Midbrain (tissue), 1 donor: ENCODE measurements at places on chromosomes 3 and 15.

DNA sequence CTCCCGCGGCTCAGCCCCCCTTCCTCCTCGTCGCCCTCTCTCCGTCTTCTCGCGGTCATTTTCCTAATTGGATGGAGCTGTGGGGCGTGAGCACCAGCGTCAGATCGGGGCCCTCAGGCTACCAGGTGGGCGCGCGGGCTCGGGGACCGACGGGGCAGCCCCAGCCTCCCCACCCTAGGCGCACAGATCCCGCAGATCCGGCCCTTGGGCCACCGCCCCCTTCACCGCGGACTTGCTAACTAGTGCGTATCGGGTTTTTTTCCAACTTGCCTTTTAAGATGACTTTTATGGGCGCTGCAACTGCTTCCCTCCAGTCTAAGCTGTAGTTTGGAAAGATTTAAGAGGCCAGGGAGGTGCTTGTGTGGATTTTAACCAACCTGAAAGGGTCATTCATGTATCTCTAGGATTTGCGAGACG is 1.3 kb downstream of the ZNF710 start:
- DNase-seq = no peak

GRCh38 chr3:103847081-103848062 is 1412.6 kb downstream of the ZPLD1 start:
- DNase-seq = no peak

DNA sequence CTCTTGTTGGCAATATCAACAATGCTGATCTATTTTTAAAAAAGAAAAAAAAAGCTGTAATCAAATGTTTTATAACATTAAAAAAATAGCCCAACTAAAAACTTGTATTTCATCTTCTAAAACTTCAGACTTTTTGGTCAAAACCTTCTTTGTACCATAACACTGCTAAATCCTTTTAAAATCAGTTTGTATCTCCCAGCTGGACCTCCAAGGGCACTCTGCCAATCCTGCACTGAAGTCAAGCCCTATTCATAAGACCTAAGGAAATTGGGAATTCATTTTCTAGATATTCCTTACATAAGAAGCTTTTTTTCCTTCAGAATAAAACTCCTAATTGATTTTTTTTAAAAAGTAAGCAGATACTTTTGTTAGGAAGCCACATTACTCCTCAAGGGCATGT is 38.2 kb upstream of the HCLS1 start:
- DNase-seq = peak; percentile 33

GRCh38 chr3:52298149-52299098 is 10.8 kb downstream of the GLYCTK start:
- no peak for DNase-seq

GRCh38 chr15:64187396-64188191 is 24.8 kb upstream of the PPIB start:
- DNase-seq = no peak

DNA sequence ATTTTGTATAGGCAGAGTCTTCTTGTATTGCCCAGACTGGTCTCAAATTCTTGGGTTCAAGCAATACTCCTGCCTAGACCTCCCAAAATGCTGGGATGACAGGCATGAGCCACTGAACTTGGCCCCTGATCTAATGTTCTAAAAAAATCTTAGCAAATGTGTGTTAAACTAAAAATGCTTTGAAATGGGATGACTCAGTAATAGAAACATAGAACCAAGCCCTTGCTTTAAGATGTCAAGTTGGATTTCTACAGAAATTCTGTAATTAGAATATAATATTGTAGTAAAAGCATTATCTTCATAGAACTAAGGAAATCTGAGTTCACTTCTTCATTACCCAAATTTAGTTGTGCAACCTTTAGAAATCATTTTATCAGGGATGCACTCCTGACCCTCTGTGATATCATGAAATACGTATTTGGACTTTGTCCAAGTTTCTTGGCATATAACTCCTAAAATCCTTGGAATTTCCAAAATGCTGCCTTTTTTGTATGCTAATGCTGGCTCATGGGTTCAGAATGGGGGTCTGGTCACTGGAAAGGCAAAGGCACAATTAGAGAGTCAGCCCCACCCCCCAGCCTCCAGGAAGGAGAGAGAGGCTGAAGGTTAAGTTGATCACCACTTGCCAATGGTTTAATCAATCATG is 217.3 kb downstream of the TP63 start:
- DNase-seq = no peak

DNA sequence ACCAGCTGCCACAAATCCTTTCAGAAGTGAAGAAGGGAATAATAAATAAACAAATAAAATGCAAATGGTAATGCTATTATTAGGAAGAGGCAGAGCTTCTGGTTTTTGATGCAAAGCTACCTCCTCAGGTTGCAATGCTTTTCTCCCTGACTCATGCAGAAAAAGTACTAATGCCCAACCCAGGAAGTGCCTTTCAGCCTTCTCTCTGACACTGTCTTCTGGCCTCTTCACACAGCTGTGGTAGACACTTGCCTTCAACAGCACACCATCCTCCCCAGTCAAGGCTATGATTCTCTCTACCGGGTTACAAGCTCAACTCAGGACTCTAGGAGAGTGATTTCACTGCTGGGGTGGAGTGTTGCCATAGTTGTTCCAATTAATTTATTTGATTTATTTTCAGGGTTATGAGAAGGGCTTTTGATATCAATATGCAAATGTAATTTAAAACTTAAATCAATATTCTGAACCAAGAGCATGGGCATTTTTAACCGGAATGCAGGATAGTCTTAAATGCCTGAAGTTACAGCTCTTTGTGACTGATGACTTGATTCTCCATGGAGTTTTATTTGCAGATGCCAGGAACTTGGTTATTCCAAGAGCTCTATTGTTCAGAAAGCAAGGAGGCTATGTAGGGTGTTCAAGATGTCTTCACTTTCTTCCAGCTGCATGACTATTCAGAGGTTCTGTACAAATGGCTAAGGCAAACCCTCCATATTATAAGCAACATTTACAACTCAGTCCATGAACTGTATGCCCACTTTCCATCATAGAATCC is 27.1 kb upstream of the GALNT15 start:
- DNase-seq = no peak

DNA sequence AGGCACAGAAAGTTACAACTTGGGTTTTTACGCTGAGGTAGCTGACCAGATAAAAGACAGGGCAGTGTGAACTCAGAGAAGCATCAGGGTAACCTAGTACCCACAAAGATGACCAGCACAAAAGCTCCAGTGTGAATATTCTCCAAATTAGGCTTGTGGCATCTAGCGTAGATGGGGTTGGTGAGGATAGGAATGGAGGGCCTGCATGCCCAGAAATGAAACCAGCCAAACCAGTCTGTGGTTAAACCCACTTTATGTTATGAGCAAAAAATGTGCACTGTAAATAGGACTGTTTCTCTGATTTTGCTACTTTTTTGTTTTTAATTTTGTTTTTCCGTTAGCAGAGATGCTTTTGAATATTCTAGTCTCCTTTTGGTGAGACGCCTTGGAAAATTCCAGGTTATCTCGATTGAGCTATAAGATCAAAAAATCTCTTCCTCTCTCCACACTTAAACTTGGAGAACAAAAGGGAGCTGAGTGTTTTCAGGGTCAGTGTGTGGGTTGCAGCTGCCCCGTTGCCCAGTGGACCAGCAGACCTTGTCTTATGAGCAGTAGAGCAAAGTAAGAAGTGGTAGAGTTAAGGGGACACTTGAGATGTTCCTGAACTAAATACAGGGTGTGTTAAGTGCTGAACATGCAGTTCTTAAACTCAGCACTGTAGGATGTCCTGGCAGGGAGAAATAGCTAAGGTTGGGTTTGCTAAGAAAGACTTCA is 132.9 kb downstream of the C3orf38 start:
- DNase-seq = no peak

- DNase-seq = no peak
These were observed 24.3 kb downstream of the NFKBIZ start for GRCh38 chr3:101873619-101874018.

GRCh38 chr15:48389691-48390143 is 58.5 kb downstream of the DUT start:
- no peak for DNase-seq

DNA sequence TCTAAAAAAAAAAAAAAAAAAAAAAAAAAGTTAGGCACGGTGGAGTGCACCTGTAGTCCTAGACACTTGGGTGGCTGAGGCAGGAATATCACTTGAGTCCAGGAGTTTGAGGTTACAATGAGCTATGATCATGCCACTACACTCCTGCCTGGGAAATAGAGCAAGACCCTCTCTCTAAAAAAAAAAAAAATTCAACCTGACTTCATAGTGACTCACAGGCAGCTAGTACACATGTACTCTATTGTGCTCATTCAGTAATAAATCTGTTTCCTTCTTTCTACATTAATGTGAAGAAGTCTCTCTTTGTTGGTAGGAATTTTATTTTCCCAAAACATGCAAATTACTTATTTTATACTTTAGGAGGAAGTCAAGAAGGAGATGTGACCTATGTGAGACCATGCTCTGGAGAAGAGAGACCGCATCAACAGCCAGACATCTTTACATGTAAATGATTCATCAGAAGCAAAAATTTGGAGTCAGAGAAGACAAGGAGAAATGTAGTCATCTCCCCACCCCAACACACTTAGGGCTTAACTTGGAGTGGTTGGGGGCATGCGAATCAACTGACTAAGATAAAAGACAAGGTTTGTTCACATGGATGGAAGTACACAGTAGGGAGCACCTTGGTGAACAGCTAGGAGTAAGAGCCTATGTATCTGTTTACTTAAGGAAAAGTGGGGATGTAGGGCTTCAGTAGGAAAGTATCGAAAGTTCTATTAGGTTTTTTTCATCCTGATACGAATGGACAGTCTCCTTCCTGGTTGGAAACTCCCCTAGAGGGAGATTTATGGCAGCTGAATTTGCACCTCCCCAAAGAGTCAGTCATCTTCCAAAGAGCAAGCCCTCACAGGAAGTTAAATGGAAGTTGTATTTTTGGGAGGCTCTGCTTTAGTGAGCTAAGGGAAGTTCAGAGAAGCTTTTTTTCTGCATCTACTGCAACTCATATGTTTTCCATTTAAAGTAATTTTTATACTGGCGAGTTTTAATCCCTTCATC is 23.0 kb upstream of the NMD3 start:
- DNase-seq = no peak

DNA sequence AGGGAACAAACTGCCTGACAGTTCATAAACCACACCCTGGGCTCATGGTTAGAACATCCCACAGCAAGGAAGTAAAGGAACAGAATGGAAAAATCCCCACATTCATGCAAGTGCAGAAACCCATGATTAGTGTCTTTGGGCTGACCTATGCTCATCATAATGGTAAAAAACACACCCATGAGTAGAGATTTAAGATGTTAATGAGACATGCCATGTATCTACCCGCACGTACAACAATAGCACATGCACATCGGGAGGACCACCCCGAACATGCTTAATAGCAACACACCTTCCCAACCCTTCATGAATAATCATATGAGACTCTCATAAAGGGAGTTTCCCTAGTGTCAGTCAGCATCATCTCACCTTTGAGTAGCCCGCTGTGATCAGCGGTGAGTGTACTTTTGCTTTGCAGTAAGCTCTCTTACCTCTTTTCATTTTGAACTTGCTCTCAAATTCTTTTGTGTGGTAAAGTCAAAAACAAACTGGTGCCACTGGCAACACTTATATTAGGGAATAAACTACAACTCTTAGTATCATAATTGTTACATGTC is 23.2 kb downstream of the ZBED2 start:
- DNase-seq = no peak

GRCh38 chr3:47617086-47618010 is 38.7 kb upstream of the CSPG5 start:
- no peak for DNase-seq

- no peak for DNase-seq
These were observed 276.9 kb upstream of the IL12A start for GRCh38 chr3:159711560-159712333.

DNA sequence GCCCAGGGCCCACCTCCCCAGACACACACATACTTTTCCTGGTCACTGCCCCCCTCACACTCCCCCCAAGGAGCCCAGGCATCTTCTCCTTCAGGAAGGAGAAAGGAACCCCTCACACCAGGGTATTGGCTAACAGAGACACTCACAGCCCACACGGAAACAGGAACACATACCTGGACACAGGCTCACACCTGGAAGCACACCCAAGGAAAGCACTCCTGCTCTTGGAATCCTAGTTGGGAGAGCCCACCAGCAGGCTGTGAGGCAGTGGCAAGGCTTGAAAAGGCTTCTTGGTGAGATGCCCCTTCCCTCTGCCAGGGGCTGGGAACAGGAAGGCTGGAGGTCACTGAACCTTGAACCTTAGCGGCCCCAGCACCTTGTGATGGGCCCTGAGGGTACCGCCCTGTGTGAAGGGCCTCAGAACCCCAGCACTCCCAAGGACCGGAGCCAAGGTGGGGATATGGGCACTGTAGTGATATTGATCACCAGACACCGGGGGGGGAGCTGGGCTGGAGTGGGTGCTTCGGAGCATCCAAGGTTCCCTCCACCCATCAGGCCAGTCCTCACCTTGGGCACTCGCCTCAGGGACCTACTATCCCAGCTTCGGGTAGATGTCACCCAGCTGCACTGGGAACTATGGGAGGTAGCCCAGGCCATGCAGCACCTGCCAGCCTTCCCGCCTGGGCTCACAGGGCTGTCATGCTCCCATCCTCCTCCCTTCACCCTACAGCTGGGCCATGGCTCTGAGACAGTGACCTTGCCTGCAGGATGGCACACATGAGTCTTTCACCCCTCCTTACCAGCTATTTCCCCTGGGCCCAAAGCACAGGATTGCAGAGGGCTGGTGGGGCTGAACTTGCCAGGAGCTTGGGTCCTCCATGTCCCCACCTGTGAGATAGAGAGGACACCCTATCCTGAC is 16.4 kb downstream of the MYL3 start:
- no peak for DNase-seq

DNA sequence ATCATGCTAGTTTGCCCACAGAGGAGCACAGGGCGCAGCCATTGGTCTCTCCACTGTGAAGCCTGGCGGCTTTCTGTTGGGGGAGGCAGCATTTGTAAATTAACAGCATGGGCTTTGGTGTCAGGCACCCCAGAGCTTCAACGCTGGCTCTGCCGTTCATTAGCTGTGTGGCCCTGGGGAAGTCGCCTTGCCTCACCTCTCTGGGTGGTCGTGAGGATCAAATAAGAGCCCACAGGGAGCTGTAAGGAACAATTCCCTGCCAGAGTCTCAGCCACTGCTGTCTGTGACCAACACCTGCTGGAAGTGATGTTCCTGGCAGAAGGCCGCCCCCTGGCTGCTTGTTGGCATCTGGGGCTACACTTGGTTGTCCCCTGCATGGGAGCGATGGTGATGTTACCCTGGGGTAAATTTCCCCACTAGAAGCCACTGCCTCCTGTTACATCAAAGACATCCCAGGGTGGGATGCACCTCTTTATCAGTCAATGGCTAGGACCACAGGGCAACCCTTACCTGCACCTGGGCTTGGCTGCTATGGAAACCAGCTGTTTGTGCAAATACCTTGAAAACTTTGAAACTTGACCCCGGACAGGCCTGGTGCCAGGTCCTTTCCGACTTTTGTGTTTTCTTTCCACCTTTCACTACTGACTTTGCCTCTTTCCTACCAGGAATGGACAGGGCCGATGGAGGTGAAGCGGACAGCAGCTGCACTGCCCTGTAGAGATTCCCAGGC is 36.9 kb downstream of the DNASE1L3 start:
- DNase-seq = no peak

DNA sequence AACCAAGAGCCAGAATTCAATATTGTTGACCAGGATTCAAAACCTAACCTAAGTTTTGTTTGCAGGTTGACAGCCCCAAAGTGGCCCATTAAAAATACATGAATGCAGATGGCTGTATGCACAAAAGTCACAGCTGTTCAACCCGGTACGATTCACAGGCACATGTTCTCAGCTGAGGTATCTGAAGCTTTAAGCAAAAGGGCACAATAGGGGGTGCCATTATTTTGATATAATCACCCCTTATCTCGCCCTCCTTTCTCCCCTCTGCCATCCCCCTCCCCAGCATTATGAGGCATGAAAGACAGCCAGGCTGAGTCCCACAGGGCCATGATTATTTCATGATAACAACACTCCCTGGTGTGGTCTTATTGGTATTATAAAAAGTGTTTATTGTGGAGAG is 264.9 kb downstream of the EBLN2 start:
- DNase-seq = no peak
